ENCODE measurements at places on chromosomes 6 and 20.

DNA sequence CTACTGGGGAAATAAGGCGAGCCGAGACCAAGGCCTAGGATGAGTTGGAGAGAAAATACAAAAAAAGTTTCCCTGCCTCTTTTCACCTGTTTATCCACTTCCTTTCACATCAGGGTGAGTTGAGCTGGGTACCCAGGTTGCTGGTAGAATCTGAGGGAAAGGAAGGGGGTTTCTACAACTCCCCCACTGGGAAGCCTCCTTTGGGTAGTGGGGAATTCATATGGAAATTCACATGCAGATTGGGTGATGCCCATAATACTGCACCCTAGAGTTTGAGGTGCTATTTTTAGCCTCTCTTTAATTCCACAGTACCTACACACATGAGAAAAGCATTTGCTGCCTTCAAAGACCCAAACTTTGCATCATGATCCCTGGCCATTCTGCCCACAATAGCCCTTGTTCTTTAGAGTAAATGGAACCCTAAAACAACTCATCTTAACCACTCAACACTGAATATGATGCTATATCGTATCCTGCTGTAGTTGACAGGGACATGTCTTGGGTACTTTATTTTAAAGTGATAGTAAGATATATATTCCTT, 2.7 kb downstream of the OSTM1 start:
- DNase-seq: no peak

DNA sequence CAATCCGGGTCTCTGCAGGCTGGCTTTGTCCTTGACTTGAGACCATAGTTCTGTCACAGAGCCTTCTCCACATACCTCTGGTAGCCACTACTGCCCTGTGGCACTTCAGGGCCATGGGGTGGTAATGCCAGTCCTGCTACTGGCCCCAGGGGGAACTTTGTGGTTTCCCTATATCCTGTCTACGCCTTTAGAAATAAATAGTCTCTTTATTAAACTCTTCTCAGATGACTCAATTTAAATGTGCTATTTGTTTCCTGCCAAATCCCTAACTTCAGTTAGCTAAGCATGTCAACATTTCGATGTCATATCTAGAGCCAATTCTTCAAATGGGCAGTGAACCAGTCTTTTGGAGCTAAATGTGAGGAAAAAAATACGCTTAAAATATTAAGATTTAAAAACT, 60.1 kb downstream of the SEL1L2 start:
- DNase-seq: no peak

DNA sequence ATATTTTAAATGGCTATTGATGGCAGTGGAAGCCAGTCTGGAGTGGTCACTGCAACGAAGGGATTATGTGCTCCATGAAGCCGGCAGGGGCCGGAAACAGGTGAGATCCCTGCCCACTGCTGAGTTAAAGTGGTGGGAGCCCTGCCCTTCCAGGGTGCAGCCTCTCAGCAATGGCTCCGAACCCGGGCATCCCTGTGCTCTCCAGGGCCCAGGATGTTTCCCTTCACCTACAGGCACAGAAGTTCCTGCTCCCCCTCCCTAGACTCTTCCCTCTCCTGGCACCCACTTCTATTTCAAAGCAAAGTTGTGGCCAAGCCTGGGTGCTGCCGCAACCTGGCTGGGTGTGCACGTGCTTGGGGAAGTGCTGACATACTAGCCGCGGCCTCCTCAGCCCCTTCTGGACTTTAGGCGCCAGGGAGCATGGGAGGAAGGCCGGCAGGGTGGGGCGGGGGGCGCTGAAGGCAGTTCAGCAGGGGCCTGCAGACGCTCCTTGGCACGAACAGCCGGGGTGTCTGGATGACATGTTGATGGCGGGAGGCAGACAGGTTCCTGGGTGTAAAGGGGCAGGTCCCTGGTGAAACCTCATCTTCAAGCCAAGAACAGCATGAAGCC, 452.3 kb downstream of the HTR1B start:
- DNase-seq: no peak

GRCh38 chr20:20198011-20198410, 145.7 kb downstream of the CFAP61 start:
- DNase-seq: no peak

DNA sequence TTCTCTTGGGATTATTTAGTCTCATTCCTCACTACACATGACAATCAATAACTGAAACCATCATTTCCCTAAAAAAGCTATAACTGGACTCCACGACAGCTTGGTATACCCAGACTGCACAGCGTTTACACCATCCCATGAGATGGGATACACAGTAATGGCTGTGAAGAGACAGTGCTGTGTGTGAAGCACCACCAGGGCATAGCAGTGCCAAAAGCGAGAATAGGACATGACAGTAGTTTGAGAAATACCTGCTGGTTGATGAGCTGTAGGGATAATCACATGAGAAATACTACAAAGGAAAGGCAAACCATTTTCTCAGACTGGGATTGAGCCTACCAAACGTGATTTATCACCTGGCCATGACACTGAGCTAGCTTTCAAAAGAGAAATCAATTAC, 22.4 kb upstream of the LYRM2 start:
- DNase-seq: no peak

DNA sequence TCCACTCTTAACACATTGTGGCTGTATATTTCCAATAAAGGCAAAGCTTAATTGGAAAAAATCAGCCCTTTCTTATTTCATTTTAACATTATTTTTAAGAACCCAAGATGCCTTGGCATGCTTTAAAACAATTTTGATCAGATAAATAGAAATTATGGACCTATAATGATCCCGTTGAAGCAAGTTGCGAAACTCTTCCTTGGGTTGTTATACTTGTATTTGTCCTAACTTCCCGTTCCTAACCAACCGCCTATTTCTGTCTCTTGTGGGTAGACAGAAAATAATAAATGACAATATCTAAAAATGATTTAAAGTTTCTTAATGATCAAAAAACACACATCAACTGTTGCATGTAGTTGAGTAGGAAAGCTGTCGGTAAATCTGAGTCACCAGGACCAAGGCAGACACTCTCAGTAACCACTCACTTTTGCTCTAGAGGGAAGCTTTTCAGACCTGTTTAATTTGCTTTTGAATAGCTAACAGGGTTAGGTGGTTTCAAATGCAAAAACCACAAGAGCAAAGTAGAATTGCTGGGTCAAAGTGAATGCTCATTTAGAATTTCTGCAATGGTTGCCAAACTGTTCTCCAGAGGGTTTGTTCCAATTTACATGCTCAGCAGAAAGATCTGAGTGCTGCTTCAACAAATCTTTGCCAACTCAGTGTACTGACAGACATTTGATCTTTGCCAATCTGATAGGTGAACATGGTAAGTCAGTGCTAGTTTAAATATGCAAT, 34.2 kb upstream of the KCNK5 start:
- peak; percentile 32 for DNase-seq

GRCh38 chr6:68059899-68060298, 575.2 kb upstream of the ADGRB3 start:
- no peak for DNase-seq

GRCh38 chr6:147157930-147158329, 46.3 kb upstream of the STXBP5 start:
- no peak for DNase-seq

DNA sequence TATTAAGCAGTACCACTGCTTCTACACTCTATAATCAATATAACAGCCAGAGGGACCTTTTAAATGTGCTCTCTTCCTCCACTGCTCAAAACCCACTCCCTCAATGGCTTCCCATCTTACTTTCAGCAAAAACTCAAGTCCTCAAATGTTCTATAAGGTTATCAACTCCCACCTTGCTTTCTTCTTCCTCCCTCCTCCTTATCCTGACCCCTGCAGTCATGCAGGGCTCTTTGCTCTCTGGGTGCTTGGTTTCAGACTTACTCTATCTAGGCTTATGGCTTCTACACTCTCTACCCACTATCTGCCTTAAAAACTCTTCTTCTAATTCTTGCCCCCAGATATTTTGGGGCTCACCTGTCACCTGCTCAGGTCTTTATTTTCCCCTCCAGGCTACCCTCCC, 5.3 kb downstream of the ARHGAP18 start:
- no peak for DNase-seq

GRCh38 chr20:38373231-38373867, 27.1 kb downstream of the LBP start:
- DNase-seq: no peak

GRCh38 chr6:110491644-110492317, 15.4 kb upstream of the SLC22A16 start:
- no peak for DNase-seq

DNA sequence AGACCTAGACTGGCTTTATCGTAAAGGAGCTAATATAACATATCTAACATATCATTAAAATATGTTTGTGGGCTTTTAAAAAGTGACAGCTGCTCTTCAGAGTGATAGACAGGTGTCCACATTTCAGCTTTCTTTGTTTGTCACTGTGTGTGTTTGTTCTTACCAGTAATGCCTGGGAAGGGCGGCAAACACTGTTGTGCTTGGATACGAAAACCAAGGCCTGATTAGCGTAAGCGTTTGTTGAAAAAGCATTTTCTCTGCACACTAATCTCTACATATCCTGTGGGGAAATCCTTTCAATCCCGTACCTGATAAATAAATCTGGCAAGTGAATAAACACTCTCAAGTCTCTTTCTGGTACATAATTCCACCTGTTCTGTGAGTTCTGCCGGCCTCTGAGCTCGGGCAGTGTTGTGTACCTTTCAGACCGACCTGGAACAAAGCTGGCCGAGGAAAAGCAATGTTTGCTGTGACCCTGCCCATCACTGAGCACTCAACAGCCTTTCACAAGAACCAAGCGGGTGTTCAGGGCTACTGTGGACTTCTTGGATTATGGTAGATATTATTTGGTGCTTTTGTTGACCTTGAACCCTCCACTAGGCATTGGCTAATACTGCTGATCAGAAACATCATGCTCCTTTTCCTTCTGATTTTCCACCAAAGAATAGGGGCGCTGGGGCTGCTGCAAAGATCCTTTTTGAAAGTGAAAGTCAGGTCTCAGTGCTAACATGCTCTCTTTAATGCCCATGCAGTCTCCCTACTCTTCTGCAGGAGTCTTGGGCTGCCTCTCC, 100.4 kb downstream of the CD83 start:
- DNase-seq: no peak

GRCh38 chr6:127533011-127533410, 13.9 kb upstream of the MTCL3 start:
- DNase-seq: no peak

- DNase-seq: no peak
Observed at GRCh38 chr6:2767657-2768524, 2.7 kb downstream of the WRNIP1 start.

DNA sequence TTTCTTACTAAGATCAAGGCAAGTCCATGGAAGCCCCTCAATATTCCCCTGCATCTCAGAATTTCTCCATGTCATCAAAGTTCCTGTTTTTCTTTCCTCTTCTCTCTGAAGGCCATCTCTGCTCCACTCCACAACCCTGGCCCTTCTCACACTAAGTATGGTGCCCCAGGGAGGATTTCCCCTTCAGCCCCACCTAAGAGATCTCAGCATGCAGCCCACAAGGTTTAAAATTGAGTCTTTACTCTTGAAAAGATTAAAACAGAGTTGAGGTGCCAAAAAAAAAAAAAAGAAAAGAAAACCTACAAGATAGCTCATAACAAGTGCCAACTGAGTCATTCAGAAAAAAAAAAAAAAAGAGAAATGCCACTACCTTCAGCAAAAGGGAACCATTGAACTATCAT, 36.5 kb upstream of the TNFAIP3 start:
- DNase-seq: peak; percentile 76
